ENCODE measurements at places on chromosomes 12 and 14.

DNA sequence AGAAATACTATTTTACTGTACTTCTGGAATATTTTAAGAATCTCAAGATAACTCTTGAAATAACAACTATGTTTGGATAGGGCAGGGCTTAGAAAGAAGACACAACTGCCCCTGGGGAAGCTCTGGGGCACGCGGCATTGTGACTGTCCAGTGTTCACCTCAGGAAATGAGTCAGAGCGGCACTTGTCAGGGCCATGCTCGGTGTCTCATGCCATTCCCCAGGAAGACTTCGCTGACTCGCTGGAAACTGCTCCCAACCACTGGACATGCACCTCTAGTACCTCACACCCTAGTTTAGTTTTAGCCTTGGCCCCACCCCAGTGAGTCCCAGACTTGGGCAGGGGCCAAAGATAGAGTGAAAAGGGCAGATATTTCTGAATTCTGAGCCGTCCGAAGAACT is 192.0 kb downstream of the TTC7B start:
- DNase-seq, result peak; percentile 79

GRCh38 chr14:43483415-43483814 is 1023.7 kb downstream of the FSCB start:
- DNase-seq, result no peak

- no peak for DNase-seq
Measured at GRCh38 chr14:99647411-99647810, 2.5 kb downstream of the HHIPL1 start.

DNA sequence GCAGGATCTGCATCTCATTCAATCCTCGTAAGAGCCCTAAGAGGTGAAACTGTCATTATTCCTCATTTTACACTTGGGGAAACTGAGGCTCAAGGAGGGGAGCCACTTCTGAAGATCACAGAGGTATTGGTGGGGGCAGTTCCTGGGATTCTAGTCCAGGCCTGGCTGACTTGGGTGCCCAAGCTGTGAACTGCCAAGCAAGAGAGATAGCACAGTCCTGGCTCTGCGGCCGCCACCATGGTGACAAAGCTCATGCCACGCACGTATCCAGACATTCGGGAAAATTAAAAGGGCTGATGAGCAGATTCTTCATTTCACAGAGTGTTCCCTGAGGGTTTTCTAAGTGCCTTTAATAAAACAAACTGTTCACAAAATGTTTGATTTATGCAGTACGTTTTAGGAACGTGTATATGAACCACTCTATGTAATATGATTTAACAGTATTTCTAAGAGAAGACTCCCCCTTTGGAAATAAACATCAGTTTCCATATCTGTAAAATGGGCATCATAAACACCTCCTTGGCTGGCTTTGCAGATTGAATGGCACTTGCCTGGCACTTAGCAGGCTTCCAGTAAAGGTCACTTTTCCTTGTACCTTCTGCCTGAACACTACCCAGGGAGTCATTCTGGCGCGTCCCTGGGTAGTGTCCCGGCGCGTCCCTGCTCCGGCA is 84.6 kb downstream of the ACACB start:
- DNase-seq, result no peak

DNA sequence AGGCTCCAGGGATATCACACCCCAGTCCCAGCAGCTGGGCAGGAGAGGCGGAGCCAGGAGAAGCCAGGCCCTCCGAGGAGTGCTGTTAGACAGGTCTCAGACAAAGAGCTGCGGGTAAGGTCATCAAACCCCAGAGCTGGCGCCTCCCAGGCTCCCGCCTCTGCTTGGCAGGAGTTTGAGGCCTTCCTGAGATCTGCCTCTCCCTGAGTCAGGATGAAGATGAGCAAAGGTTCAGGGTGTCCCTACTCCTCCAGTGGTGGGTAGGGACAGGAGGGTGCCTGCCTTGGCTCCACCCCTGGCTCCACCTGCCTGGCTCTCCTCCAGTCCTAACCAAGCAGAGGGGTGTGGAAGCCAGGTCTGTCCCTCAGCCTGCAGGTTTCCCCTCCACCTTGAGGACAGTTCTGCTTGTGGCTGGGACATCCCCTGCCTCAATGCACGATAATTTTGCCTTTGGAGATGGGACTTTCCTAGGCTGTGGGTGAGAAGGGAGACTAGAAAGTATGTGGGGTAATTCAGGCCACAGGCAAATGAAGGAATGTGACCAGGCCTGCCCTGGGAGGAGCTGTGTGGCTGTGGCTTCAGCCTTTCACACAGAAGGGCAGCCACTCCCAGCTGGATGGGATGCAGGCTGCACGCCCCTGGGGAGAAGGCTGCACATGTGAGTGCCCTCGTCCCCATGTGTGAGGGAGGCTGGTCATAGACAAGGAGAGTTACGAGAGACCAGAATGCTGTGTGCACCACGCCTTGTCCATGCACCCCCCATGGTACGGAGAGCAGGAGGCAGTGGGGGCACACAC is 2.2 kb downstream of the PLEKHG6 start:
- peak; percentile 72 for DNase-seq

GRCh38 chr12:114406316-114406983 is 506 bp upstream of the TBX5 start:
- no peak for DNase-seq

DNA sequence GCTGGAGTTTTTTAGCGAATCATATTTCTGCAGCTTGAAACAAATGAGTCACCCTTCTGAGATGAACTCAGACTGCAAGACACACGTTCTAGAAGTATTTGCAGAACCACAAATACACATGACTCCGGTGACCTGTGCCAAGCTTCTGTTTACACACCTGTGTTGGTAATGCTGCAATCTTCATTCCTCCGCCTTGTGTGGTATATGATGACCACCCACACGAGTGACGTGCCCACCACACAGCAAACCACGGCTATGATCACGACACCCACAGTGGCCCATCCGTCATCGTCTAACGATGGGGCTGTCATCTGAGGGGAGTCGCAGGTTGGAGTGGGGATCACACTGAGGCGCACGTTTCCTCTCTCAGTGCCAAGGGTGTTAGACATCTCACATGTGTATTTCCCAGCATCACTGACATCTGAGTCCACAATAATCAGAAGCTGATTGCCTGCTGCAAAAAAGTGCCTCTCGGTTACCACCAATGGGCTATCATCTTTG is 43.0 kb downstream of the LRIG3 start:
- no peak for DNase-seq

DNA sequence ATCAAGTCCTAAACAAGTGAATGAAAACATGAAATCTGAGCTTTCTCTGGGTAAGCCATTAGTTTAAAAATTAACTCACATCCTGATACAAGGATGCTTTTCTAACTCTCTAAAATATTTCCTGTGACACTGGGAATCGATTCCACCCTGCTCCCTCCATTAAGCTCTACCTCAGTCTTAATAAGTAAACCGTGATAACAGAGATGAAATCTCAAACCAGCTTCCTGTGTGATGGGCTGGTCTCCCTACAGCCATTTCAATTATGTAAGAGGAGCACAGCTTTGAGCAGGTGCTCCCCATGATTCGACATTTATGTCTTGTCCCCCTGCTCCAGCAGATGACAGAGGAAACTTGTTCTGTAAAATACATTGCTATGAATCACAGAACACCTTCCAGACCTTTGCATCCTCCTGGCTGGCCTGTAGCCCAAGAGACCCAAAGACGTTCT is 59.0 kb downstream of the GAS2L3 start:
- DNase-seq, result no peak

- no peak for DNase-seq
Measured at GRCh38 chr12:58079806-58080205, 138.4 kb downstream of the ATP23 start.

GRCh38 chr14:95232894-95233584 is 75.7 kb upstream of the DICER1 start:
- DNase-seq, result no peak

DNA sequence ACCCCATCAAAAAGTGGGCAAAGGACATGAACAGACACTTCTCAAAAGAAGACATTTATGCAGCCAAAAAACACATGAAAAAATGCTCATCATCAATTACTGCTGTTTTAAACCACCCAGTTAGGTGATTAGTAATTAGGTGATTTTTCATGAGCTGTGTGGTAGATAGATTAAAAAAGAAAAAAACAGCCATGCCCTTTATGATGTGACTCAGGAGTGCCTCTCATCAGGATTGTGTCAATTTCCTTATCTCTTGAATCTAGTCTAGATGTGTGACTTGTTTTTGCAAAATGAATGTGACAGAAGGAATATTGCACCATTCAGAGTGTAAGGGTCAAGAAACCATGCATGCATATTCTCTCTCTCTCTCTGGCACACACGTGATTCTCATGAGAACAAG is 5.7 kb downstream of the OR10A7 start:
- no peak for DNase-seq

GRCh38 chr14:49483268-49483667 is 102.9 kb downstream of the RPS29 start:
- DNase-seq, result no peak

DNA sequence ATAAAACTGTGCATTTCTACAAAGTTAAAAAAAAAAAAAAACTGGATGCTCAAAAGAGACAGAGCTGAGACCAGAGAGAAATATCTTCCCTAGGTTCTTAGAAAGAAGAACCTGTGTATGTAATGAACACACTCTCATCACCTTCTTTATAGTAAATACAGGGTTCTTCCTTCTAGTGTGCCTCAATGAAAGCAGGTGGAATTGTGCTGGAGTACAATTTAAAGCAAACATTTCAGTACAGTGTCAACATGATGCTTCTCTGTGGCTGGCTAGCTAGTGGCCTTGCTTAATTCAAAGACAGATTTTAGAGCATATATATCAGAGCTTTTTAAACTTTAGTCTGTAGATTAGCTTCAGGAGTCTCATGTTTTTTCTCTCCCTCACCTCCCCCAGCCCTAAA is 249.8 kb upstream of the ARHGAP5 start:
- no peak for DNase-seq

- no peak for DNase-seq
Measured at GRCh38 chr12:114194956-114195355, 211.0 kb downstream of the TBX5 start.

DNA sequence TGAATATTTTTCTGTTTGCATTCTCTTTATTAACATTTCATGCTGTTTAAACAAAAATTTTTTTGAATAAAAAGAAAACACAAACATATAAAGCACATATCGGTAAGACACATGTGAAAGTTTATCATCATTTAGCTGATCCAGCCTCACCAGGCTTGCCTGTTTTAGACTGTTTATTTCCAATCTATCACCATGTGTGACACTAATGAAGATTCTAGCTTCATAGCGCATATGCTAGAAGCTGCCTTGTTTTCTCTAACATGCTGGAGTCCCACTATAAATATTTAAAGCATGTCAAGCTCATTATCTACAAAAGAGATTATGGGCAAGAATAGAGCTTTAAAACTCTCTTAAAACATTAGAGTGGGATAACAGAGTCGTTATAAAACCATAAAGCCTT is 25.4 kb upstream of the ADAMTS20 start:
- DNase-seq, result no peak

DNA sequence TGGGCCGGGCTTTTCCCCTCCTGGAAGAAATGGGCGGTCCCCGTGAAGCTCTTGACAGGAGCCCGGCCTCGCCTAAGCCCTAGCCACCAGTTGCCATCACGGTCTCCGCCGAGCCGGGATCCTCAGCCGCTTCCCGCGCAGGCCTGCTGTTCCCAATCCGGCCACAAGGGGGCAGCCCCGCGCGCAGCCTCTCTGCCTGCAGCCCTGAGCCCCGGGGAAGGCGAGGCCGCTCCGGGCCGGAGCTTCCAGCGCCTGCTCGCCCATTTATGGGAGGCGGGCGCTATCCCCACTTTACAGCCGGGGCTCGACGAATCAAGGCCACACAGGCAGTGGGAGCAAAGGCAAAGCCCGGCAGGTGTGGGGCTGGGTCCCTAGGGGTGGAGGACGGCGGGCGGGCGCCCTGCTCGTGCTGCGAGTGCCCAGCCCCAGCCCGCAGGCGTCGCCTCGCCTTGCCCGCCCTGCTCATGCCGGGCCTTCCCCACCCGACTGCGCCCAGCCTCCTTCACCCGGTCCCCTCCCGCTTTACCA is 61.5 kb downstream of the LGMN start:
- peak; percentile 27 for DNase-seq

- no peak for DNase-seq
Measured at GRCh38 chr14:102891556-102891955, 30.9 kb upstream of the AMN start.

DNA sequence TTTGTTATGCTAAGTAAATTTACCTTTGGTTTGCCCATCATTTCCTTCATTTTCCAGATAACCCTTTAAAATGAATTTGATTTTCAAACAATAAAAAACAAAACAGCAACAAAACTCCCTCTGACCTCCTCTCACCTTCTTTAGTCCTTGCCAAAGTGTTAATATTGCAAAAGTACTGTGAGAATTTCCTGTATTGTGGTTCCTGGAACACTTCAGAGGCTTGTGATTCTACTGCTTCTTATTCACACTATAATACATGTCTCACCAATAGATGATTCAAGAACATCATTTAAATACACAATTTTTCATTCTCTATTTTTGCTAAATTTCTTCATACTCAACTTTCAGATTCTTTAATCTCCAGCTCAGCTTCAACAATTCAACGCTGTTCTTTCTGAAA is at the start of gene KLRD1:
TSS of gene KLRD1 (plus strand) at position 241 of the 400 bp plus-strand sequence. CDS start 208 bp downstream, outside the sequence.
- DNase-seq, result no peak

GRCh38 chr12:33944703-33945437 is 77.4 kb upstream of the ALG10 start:
- DNase-seq, result no peak

- DNase-seq, result no peak
Measured at GRCh38 chr12:125187780-125188741, 122.8 kb downstream of the AACS start.

DNA sequence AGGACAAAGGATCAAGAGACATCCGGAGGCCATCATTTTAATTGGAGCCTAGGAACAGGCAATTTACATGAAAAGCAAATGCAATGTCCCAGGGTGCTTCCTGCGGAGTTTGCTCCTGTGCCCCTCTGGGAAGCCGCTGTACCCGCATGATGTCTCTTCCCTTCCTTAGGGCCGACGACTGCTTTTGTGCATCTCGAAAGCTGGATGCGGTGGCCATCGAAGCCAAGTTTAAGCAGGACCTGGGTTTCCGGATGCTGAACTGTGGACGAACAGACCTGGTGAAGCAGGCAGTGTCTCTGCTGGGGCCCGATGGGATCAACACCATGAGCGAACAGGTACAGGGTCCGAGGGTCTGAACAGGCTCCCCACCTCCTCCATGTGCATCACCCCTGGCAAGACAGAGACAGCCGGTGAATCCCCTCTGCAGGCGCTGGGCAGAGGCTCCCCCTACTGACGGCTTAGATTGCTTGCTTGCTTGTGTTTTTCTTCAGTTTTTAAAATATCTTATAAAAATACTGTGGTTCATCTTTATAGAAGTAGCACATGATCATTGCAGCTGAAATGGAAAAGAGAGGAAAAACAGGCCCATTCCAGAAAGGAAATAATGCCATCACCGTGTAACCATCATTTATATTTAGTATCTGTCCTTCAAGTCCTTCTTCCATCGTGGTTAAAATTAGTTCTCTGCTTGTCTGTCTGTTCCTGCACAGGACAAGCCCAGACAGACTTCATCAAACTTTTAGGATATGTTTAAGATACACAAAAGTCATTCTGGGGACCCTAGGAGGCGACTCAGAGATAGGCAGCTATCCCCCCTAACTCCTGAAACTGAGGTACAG is 75.4 kb upstream of the PWP1 start:
- peak; percentile 7 for DNase-seq

- no peak for DNase-seq
Measured at GRCh38 chr12:118190266-118190665, 54.3 kb downstream of the PEBP1 start.

- DNase-seq, result no peak
Measured at GRCh38 chr12:100105661-100106060, 37.0 kb downstream of the BLTP3B start.

GRCh38 chr14:39423793-39424192 is 8.4 kb downstream of the FBXO33 start:
- no peak for DNase-seq

- DNase-seq, result no peak
Measured at GRCh38 chr12:5059358-5059757, 15.7 kb downstream of the KCNA5 start.
